Stimulated activated CD4-positive, alpha-beta T cell treated with anti-CD3 and anti-CD28 coated beads, Interleukin-1b, Interleukin-23, amount 100 ng/mL, for 1 hour (primary cell): ENCODE measurements at places on chromosomes 3 and 15.

- DNase-seq: no peak
These were observed 176.0 kb upstream of the CRBN start for GRCh38 chr3:3355442-3355841.

DNA sequence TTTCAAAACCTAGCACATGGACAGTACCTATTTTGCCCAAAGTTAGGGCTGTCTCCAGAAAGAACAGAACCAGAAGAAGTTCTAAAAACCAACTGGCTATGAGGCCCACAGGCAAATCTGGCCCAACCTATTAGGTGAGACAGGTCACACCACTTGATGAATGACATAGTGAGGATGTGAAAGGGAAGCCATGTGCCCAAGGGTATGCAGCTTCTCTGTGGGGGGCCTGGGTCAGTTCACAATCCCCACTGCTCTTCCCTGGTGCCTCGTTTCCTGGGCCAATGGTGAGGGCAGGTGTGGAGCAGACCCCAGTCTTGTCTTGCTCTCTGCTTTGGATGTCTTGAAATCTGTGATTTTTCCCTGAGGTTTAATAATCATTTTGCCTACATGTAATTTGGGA lies 8.9 kb downstream of the INSYN1 start:
- DNase-seq: no peak

- no peak for DNase-seq
These were observed 327.3 kb upstream of the SATB1 start for GRCh38 chr3:18752273-18752934.

GRCh38 chr3:131363275-131363674 lies 18.3 kb upstream of the NUDT16 start:
- no peak for DNase-seq

GRCh38 chr15:77507143-77507897 lies 86.6 kb downstream of the HMG20A start:
- no peak for DNase-seq

GRCh38 chr3:194739498-194740284 lies 54.0 kb downstream of the FAM43A start:
- no peak for DNase-seq
